ENCODE measurements at places on chromosomes 1 and 21.

- no peak for DNase-seq
Measured at GRCh38 chr1:47950471-47950870, 46.7 kb downstream of the TRABD2B start.

- no peak for DNase-seq
Measured at GRCh38 chr1:172421974-172422604, 1.6 kb downstream of the C1orf105 start.

DNA sequence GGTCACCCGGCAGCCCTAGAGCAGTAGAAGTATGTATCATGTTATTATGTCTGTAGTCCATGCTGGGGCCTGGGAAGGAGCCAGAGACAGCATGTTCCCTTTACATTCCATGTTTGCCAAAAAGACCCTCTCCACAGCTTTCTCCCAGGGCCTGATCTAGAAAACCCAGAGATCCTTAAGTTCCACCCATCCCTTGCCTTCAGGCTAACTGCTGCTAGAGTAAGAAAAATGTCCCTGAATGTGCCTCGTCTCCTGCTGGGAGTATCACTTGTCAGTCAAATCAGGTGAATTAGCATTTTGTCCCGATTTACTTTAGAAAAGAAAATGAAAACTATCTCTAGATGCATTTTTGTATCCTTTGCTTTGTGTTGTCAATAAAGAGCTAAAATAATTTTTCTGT, 13.3 kb upstream of the MRPS14 start:
- no peak for DNase-seq

DNA sequence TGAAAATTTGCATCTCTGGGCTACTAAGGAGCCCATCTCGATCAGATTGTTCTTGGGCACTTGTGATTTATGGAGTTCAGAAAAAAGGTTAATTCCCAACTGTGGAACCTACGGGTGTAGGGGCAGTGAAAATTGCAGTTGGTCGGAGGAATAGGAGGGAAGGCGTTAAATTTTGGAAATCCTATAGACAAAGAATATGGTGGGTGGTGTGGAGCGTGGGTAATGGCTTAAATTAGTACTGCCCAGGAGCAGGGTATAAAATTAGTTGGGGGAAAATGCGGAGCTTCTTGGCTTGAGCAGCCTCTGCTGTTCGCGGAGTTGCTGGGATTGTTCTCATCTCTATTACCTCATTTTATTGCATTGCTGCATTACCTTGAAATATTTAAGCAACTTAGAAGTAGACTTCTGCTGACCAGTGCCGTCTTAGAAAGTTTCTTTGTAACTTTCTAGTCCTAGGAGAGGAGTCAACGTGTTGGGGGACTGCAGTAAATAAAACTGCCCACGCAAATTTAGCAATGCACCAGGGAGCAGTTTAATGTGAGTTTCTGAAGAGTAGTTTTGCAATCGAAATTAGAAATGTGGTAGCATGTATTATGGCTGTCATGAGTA, 514 bp downstream of the S1PR1 start:
- peak; percentile 28 for DNase-seq

DNA sequence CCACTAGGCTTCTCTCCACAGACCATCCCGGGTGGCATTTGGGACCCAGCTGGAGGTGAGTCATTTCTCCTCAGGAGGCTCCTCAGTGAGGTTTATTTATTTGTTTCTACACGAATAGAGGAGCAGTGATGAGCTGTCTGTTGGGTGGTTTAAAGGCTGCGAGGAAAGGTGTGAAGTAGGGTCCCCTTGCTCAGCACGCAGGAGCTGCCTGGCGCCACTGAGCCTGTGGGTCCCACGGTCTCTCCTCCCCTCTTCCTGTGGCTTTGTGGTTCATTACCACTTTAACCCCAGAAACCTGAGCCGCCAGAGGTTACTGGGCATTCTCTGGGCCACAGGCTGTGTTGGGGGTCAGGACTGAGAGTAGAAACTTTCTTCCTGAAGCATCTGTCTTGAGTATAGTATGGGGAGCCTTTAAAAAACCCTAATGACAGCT, 39.9 kb downstream of the IL6R start:
- DNase-seq, result peak; percentile 69

- no peak for DNase-seq
Measured at GRCh38 chr1:41641475-41641814, 157.0 kb upstream of the EDN2 start.

DNA sequence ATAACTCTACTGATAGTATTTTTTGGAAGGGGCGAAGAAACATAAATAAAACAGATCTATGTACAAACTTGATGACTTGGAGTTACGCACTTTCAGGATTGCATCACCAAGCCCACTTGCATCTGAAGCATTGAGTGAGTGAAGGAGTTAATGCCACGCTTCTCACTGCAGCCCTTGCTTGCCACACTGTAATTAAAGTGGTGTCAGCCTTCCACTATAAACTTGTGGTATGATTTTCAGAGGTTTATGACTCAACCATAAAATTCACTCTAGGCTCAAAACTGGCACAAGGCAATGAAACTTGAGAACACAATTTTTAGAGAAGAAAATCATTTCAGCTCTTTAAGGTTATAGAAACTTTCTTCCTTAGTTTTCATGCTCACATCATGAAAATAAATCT, 93.9 kb upstream of the PRMT6 start:
- no peak for DNase-seq
